Anterior cingulate cortex (tissue), 58 donors: ENCODE measurements at places on chromosomes 2 and 18.
A peak's percentile ranks its signal among the peaks of the same experiment; 100 is the strongest.

DNA sequence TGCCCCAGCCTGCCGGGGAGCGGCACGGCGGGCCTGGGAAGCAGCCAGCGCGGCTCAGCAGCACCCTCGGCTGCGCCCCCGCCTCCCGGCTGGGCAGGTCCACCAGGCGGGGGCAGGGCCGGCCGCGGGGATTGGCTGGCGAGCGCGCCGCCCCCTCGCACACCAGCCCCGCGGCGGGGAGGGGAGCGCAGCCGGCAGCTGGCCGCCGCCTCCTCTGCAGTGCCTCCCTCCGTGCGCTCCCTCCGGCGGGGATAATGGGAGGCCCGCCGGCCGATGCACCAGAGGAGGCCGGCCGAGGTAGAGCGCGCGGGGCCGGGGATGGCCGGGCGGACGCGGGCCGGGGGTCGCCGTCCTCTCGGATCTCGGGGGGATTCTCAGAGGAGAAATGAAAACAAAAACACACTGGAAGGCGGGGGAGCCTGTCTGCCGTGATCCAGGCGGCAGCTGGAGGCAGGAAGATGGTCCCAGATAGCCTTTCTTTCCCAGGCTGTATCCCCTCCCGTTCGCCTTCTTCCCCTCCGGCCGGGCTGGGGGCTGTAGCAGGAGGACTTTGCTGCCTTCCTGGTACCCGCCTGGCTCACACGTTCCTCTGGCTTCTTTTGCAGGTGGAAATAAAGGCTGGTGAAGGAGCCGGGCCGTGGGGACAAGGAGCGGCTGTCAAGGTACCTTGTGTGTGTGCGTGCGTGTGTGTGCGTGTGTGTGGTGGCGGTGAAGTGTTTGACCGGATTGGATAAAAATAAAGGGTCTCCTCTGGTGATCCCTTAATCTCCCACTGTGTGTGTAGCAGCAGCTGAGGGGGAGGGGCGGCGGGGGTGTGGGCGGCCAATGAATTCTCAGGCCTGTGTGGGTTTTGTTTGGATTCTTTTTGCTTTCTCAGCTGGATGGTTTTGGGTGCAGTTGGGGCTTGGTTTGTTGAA is 18.1 kb downstream of the TET3 start:
- peak; percentile 86 for DNase-seq

DNA sequence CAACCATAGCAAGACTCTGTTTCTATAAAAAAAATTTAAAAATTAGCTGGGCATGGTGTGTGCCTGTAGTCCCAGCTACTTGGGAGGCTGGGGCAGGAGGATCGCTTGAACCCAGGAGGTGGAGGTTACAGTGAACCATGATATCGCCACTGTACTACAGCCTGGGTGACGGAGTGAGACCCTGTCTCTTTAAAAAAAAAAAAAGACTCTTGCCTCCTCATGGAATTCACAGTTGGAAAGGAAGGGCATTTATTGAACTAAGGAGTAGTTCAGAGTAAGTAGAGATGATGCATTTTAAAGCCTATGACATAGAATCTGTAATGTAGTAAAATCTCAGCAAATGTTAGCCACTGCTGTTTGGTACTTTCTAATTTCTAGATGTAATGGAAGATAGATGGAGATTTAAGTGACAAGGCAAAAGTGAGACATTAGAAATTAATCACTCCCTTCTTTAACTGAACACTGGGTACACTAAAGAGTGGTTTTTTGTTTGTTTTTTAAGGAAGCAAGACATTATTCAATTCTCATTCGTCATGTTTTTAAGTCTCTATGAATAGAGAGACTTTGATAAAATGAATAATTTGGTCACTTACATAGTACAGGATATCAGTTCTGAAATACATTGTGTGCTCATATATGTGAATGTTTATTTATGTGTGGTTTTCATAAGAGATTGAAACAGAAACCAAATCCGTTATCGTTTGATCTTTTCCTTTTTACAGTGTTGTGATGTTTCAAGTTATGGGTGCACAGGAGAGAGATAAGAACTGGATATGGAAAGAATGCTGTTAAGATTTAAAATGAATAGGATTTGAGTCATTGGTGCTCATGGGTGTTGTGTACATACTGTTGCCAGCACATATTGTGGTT is 186.1 kb upstream of the STON1 start:
- DNase-seq, result no peak

DNA sequence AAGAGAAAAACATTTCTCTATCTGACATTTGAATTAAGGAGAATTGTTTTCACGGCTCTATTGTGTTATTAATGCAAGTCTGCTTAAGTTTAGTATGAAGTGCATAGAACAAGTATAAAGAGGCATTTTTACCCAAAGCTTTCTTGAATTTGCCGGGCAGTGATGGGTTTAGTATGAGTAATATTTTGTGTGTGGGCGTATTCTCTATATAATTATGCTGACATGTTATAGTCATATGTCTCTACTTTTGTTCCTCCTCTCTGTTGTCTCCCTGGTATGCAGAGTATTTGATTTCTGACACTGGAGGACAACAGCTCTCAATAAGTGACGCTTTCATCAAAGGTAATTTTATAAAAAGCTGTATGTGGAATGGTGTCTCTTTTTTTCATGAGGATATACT is 45.9 kb downstream of the PIKFYVE start:
- no peak for DNase-seq

GRCh38 chr2:232843834-232844233 is 26.2 kb upstream of the SNORC start:
- no peak for DNase-seq

- DNase-seq, result no peak
Measured at GRCh38 chr18:8262221-8262620, 347.0 kb upstream of the RAB12 start.

GRCh38 chr18:21359746-21360145 is 117.7 kb downstream of the GREB1L start:
- DNase-seq, result no peak

GRCh38 chr2:5735521-5735861 is 43.3 kb downstream of the SOX11 start:
- no peak for DNase-seq

GRCh38 chr2:237860273-237860935 is 981 bp downstream of the RAMP1 start:
- DNase-seq, result no peak

DNA sequence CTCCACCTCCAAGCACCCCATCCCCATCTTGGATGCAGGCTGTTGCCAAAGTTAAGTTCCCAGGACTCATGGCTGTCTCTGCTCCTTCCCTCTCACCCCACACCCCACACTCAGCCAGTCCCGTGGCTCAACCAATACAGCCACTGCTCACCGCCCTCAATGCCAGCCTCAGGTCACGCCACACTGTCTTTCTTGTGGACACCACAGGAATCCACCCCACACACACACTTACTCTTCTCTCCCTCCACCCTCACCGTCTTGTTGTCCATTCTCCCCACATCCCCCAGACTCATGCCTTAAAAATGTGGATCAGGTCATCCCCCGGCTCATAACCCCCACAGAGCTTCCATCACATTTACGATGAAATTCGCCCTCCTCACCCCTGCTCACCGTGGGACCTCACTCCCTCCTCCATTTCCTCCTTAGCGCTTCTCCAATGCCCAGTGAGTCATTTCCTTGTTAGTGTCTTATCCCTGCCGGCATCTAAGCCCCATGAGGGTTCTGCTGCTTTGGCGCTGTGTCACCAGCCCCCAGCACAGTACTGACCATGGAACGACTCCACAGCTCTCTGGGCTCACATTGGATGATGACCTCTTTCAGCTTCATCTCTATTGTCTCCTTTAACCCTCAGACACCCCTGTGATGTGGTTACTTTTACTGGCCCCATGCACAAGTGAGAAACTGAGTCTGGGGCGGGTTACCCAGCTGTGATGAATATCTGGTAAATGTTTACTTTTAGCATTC is 13.8 kb downstream of the MLPH start:
- DNase-seq, result no peak

GRCh38 chr2:216540920-216541319 is 42.3 kb downstream of the RPL37A start:
- DNase-seq, result no peak

- DNase-seq, result no peak
Measured at GRCh38 chr2:2568411-2568810, 237.3 kb upstream of the MYT1L start.

- DNase-seq, result no peak
Measured at GRCh38 chr2:226233388-226233787, 566.2 kb downstream of the IRS1 start.

DNA sequence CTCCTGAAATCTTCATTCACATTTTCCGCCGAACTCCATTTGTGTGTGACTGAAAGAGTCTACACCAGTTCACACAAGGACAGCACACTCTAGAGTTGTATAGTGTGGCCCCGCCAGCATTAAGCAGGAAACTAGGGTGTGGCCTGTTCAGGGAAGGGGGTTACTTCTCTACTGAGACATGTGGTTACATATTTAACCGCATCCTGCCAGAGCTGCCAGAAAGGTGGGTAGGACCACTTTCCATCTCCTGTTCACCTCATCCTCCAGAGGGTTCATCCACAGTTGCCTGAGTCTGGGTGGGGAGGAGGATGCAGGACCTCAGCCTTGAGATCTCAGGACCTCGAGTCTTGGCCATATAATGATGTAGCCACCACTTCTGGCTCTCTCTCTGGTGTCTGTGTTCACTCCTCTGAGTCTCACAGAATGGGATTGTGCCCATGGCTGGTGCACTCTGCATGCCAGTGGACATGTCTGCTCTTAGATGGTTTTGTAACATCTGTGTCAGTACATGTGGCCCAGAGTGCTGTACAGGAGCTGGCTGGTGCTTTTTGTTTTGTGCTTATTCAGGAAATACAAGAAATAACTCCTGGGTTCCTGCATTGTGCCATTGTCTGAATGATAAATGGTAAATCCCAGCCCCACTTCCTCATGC is 7.7 kb upstream of the SP140L start:
- no peak for DNase-seq

GRCh38 chr2:21041943-21042707 is 1.7 kb downstream of the APOB start:
- no peak for DNase-seq

DNA sequence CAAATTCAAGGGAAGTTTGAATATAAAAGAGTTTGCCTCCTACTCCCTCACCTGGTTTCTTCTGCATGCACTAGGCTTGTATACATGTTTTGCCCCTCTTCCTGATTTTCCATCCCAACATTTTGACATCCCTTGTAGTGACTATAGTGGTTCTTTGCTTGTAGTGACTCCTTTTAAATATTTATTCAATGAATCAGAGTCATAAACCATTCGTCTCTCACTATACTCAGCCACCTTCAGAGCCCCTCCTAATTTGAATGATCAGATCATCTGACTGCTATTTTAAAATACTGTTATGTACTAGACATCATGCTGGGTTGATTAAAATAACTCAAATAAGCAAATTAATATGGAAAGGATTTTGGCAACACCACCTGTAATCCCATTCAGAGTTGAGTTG is 492.1 kb upstream of the PIK3C3 start:
- no peak for DNase-seq

DNA sequence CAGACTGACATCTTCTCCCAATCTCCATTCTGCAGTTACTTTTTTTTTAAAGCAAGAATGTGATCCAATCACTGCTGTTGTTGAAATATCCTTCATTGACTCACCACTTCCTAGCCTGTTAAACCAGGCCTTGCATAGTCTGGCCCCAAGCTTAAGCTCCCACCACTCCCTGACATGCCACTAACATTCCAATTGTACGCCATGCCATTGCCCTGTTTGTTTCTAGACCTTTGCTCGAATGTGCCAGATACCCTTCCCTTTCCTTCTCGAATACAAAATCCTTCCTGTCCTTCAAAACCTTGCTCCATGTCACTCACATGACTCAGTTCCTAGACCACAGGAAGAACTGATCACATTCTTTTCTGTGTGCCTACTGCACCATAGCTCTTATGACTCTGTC is 224.2 kb downstream of the CYRIA start:
- no peak for DNase-seq

- no peak for DNase-seq
Measured at GRCh38 chr2:240519396-240520129, 38.2 kb downstream of the ANKMY1 start.

GRCh38 chr2:119015845-119016244 is 73.9 kb downstream of the MARCO start:
- no peak for DNase-seq

DNA sequence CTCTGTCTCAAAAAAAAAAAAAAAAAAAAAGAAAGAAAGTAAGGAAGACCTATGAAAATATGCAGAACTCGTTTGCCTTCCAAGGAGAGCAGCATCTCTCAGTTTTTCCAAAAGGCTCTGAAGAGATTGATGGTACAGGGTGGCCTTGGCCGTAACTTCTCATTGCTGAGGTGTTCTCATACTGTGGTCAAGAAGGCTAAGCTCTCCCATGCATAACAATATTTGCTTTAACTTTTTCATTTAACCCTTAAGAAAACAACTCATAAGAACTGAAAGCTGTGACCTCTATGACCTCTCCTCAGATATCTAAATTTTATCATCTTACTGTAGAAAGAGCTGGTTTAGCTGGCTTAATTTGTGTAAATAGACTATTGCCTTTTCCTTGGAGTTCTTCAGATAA is 37.1 kb upstream of the GATA6 start:
- no peak for DNase-seq

DNA sequence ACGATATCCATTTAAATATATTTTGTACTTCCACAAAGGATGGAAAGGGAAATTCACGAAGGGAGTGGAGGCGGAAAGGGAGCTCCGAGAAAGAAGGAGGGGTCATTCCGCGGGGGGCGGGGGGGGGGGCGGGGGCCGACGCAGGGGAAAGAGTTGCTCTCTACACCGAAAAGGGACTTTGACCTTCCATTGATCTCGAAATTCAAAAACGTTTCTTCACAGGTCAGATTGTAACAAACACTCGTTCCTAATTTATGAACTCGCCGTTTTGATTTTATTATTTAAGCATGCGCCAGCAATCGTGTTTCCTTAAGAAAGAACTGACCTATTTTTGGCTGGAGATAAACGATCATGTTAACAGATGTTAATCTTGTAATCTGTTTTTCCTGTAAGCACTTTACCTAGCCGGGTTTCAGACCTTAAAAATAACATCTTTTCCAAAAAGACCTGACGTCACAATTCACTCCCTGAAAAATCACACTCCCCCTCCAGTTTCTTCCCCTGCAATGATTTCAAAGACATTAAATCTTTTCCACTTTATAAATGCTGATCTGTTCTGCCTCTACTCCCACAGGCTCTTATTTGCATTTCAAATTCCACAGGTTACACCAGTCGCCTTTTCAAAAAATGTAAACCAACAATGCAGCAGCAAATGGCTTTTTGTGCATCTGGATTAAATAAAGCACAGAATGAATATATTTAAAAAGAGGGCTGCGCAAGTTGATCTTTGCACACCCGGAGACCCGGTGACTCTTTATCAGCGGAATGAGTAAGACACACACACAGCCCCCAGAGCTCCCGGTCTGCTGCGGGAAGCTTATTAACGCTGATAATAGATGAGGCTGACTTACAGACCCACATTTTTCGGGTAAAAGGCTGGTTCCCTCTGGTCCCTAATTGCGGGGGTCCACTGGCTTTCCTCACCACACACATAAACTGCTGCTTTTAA is 1.6 kb downstream of the ZNF516 start:
- no peak for DNase-seq
